ENCODE measurements at places on chromosomes 2 and 18. TPM values are rescaled to one million over a fixed set of nuclear protein-coding genes. Genes with fewer than 3 reads are reported as not detected.

DNA sequence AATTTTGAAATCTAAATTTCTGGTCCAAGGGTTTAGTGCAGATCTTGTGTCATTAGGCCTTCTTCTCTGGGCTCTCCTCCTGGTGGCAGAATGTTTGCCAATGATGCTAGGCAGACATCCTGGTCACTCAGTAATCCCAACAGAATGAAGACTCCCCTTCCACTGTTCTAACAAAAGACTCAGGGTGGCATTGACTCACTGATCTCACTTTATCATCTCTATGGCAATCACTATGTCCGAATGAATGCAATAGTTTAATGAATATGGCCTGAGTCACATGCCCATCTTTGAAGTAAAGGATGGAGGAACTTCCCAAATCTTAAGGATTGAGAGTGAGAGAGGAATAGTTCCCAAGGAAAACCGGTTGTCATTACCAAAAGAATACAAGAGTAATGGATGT is 261.1 kb downstream of the KCNE4 start:
- no peak for DNase-seq

DNA sequence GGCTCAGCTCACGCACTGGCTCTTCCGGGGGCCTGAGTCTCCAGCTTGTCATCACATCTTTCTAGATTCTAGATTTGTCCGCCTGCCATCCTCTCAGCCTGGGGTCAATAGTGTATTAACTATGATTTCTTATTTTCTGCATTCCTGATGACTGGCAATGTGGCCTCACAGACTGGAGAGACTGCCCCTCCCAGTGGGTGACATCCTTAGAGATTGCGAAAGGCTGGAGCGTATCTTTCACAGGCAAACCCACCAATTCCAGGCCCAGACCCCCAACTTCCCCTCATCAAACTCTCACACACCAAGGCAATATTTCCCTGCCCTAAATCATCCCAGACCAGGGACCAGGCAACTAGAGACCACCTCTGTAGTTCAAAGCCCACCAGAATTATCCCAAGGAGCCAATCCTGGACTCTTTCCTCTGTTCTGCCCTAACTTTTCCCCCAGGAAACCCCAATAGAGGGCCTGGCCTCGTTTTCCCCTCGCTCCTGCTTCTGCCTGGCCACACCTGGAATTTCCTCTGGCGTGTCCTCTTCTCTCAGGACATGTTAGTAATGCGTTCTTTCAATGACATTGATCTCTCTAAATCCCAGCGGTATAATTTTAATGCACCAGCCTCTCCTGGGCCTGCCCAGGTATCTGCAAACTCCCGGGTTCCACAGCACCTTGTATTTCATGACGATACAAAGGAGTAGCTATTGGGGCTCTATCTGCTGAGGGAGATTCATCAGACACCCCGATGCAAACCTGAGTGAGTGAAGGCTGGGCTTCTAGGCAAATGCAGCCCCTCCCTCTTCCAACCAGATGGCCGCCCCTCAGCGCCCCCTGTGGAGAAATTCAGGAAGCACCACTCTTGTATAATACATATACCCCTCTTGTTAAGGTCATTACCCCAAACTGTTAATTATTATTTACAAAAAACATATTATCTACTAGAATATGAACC is 2.4 kb upstream of the KCNF1 start:
- DNase-seq = peak; percentile 52

DNA sequence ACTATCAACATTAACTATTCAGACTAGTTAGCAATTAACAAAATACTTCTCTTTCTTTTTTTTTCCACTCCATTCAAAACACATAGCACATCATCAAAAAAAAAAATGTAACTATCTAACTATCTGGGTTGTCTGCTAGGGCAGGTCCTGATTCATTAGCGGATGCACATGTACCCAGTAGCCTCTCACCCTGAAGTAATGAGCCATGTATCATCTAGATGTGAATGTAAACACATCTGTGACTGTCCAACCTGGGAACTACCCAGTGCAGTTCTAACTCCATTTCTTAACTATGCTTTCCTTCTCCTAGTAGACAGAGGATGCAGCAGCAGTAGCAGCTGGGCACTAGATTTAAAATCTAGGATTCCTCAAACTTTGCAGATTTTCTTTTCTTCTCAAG is 183.1 kb upstream of the PIK3C3 start:
- DNase-seq = no peak

DNA sequence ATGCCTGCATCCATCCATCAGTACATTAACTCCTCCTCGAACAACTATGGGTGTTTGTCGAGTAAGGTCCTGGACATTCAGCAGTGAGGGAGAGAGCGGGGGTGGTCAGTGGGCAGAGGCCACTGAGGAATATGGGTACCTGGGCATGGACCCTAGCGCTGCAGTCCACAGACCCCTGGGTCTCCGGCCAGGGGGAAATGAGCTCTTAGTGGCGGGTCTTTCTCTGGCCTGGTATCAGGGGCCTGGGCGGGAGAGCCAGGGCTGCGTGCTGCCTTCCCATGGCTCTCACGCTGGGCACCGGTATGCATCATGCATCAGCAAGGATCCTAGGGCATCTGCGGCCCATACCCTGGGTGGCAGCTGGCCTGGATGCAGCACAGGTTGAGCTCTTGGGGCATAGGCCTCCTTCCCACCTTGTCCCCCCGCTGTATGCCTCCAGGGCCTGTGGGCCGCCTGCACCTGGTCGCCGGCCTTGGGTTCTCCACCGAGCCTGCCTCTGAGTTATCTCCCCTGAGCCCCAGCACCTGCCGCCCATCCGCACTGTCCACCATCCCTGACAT is 1.3 kb upstream of the MOCOS start:
- no peak for DNase-seq

- DNase-seq = no peak
These were observed 128.5 kb upstream of the COL3A1 start for GRCh38 chr2:188845692-188846091.

GRCh38 chr2:235614176-235614860 is 120.5 kb downstream of the AGAP1 start:
- DNase-seq = no peak

DNA sequence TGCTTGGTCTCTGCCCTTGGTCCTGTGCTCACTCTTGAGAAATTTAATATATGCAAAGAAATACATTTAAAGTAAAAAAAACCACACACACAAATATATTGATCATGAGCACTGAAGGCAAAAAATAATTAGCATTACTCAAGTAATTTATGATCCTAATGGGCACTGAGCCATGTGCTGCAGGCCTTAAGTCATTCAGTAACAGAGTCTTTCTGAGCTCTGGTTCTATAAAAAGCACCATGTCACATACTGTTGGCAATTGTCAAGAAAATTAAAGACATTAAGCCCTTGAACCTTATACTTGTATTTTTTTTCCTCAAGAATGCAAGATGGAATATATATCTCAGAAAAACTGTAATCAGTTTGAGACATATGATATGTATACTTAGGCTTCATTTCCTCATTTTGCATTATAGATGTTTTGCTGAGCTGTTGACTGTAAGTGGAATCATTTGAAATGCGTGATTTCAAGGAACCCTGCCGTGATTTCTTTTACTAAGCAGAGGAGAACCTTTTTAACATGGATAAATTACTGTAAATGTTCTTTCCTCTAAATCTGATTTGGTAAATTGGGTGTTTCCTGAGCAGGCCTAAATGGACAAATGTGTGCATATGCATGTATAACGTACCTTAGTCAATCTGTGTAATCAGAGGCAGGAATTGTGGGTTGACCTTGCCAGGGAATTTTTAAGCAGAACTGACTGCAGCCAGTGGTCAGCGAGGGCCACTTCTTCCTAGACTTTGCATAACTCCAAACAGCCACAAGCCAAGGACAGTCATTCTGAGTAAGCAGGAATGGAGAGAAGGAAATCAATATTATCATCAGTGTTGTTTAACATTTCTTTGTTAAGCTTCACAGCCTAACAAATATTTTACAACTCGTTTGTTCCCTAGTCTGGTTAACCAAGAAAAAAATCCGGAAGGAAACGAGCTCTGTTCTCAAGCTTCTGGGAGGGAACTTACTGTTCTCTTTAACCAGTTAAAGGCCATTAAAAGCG is 191.5 kb upstream of the ATP5MC3 start:
- DNase-seq = no peak

- no peak for DNase-seq
These were observed 30.2 kb upstream of the RAB11FIP5 start for GRCh38 chr2:73142937-73143336.

GRCh38 chr2:170267071-170267470 is 89.1 kb downstream of the MYO3B start:
- DNase-seq = no peak

Gene FAM237A
- not detected for total RNA-seq

Gene TTC27
- 22.2 TPM for total RNA-seq

Gene GTF2A1L
- total RNA-seq = not detected

Gene GPR55
- 2.6 TPM for total RNA-seq

Gene SYT4
- total RNA-seq = not detected

Gene EMILIN2
- total RNA-seq = 24.4 TPM

Gene KIF5C
- 26.8 TPM for total RNA-seq

Gene CHRNG
- not detected for total RNA-seq

Measured in activated naive CD4-positive, alpha-beta T cell treated with anti-CD3 and anti-CD28 coated beads, Interleukin-2, amount 50 U/mL, for 72 hours (primary cell).